ENCODE measurements at places on chromosomes 4 and X.

DNA sequence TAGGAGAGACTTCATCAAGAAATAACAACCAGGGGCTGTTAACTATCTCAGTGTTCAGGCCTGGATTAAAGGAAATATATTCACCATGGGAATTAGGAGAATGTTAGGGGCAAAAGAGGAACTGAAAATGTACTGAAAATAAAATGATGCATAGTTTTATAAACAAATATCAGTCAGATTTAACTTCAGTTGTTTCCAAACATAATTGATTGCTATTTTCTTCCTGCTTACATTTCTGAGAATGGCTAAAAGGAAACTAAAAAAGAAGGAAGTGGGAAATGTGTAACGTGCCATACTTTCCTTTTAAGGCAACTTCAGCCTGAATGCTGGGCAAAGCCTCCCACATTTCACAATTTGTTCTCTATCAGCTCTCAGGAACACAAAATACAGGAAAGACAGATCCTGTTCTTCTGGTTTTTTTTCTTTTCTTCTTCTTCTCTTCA lies 178.1 kb downstream of the MAML3 start:
- no peak for DNase-seq

GRCh38 chrX:153321381-153322124 lies at the start of gene PNMA6F:
Gene PNMA6F, minus strand, starts transcription at chrX:153321767. Its CDS starts 1,093 bp downstream, at chrX:153320674.
- DNase-seq: peak; percentile 32

GRCh38 chrX:120311727-120312063 lies 434 bp upstream of the TMEM255A start:
- DNase-seq: peak; percentile 21

GRCh38 chr4:32589097-32589496 lies 1868.9 kb downstream of the PCDH7 start:
- DNase-seq: no peak

DNA sequence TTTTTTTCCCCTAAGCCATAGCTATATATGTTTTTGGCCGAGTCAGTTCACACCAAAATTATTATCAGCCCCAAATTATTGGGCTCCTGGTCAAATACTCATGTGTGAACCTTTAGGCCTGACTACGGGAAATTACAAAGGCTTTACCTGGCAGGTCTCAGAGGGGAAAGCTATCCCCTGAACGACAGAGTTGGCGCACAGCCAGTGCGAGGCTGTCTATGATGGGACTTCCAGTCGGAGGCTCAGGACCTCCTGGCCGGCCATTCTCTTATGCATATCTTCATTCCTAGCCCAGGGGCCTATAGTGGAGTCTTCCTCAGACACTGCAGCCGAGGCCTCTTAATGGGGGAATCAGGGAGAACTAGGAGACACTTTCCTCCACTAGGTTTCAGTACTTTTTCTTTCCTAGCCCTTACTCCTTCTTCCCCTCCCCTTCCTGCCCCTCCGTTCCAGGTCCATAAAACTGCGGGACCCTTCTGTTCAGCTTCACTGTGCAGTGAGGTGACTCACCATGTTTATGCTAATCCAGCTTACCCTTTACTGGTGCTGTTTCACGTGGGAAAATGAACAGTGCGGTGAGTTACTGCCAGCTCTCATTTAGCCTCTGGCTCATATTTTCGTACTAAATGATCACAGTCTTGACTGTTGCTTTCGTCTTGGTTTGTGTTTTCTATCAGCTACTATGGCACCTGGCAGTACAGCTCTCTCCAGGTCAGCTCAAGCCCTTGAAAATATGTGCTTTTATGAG lies 533.9 kb downstream of the FSTL5 start:
- no peak for DNase-seq

GRCh38 chrX:68826113-68826980 lies 2.5 kb upstream of the EFNB1 start:
- no peak for DNase-seq

DNA sequence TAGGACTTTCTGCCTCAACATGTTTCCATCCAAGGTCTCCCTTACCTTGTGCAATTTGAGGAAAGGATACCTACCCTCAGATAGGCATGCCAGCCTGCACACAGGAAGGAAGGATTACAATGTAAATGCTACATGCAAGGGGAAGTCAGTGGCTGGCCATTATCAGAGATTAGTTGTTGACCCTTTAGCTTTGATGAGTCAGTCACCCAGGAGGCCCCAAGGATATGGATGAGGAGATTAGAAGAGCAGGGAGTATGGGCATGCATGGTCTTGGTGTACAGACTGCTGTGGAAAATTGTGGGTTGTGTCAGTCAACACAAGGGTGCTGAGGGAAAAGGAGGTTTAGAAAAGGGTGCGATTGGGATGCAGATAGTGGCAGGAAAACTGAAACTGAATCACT lies 92.0 kb downstream of the GUCY2F start:
- DNase-seq: no peak

DNA sequence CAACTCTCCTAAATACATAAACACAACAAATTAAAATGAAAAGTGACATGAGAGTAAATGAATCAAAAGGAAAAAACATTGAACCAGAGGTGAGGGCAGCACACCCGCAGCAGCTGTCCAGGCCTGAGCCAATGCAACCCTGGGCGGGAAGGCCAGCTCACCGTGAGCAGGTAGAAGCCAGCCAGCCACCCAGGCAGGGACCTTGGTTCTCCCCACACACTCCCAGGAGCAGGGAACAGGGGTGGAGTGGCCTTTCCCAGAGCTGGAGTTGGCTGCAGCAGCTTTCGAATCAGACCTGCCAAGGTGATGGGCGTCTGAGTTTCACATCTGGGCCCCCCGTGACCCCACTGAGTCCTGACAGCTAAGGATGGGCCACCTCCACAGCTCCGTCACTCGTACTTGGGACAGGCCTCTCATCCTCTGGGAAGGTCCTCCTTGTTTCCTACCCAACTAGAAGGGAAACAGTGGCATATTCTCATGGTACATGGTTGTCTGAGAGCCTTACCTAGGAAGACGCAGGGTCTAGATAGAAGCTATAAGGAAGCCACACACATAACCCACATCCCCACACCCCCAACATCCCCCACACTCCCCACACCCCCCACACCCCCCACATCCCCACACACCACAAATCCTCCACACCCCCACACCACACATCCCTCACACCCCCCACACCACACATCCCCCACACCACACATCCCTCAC lies 172.2 kb downstream of the DCLK2 start:
- DNase-seq: no peak

DNA sequence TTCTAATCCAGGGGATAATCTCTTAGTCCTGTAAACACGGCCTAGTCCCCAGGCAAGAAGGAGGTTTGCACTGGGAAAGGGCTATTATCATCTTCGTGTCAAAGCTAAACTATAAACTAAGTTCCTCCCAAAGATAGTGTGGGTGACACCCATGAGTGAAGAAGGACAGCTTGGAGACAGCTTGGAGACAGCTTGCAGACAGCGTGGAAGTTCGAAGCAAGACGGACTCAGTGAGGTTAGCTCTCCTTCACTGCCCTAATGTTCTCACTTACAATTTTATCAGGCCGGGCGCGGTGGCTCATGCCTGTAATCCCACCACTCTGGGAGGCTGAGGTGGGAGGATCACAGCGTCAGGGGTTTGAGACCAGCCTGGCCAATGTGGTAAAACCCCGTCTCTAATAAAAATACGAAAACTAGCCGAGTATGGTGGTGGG lies 19.2 kb upstream of the PLCXD1 start:
- DNase-seq: no peak

DNA sequence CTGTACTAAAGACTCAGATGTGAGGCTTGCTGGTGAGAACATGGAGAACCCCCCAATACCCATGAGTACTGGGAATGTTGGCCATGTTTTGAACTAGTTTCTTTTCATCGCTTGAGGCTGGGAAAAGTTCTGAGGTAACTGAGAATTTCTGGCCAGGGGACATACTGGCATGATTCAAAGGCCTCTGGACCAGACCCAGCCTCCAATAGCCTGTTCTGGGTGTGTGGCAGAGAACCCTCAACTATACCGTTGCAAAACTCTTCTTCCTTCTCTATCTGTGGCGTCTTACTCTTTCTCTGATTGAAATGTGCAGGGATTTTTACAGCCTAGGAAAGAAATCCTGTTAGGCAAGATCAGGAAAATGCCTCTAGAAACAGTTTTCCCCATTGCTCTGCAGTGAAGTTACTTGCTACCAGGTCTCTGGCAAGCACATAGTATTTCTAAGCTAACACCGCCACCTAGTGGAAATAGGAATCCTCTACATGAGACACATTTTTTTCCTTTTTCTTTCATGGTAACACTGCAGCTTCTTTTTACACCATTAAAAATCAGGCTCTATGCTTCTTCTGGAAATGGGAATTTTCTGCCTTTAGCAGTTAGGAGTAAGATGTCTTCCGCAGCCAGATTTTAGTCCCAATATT lies 170.7 kb upstream of the ZCCHC13 start:
- peak; percentile 70 for DNase-seq

- no peak for DNase-seq
Measured at GRCh38 chrX:55783723-55784122, 66.2 kb downstream of the RRAGB start.

DNA sequence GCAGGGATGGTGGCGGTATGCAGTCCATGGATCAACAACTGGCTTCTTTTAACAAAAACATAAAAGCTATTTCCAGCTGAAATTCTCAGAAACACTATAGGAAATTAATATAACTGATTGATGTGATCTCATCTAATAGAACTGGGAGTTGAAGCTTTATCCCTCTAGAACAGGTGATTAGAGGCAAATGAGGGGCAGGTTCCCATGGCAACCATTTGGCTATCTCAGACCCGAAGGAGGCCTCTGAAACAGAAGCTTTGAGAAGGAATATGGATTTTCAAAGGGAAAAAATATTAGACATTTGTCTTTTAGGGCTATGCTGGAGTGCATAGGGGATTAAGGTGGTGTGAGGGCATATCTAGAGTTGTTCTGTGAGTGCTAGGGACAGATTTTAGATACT lies 50.0 kb downstream of the IGSF1 start:
- DNase-seq: no peak

- no peak for DNase-seq
Measured at GRCh38 chrX:47523713-47524166, 37.3 kb upstream of the ARAF start.

DNA sequence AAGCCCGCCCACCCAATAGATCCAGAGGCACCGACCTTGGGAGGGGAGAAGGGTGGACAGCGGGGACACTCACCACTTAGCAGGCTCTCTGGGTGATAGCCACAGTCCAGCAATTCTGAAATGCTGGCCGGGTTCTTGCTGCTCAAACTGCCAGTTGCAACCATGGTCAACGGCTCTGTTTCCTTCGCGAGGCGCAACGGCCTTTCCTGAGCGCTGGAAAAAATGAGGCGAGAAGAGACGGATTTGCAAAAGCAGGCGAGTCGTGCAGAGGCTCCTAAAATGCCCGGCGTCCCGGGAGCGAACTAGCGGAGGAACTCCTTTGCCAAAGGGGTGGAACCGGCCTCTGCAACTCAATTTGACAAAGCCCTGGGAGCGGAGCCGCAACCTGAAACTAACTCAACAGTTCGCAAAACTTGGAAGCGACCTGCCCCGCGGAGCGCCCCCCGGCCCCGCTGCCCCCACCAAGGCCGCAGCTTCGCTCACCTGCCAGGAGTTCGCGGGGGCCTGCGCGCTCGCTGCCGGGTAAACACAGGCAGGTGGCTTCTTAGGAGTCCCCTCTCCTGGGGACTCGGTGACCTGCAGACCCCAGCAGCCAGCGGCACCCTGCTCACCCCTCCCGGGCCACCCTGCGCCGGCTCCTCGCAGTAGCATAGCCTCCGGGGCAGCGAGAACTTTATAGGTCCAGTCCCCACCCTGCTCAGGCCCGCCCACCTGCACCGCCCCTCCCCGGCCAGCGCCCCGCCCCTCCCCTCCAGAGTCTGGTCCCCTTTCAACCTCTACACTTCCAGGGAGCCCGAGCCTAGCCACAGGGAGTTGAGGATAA lies at the start of gene DDIT4L:
Gene DDIT4L, minus strand, starts transcription at position 649 of the 823 bp plus-strand sequence. Its CDS starts 485 bp downstream, at position 164.
- peak; percentile 72 for DNase-seq

DNA sequence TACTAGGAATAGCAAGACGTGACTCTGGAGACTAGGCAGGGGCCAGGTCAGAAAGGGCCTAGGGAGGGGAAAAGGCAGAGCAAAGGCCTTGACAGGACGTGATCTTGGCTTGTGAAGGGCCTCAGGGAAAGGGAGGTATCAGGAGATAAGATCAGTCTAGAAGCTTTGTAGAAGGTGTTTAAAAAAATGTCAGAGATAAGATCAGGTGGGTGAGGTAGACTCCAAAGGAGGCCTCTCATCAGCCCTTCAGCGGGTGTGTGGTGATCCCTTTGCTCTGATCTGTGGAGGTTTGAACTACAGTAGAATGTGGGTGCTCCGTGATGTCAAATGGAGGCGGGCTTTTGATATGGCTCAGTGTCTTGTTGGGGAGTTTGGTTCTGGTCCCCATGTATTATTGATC lies 78.8 kb upstream of the PRPS1 start:
- no peak for DNase-seq

- no peak for DNase-seq
Measured at GRCh38 chr4:153483432-153484418, 17.6 kb downstream of the TMEM131L start.

DNA sequence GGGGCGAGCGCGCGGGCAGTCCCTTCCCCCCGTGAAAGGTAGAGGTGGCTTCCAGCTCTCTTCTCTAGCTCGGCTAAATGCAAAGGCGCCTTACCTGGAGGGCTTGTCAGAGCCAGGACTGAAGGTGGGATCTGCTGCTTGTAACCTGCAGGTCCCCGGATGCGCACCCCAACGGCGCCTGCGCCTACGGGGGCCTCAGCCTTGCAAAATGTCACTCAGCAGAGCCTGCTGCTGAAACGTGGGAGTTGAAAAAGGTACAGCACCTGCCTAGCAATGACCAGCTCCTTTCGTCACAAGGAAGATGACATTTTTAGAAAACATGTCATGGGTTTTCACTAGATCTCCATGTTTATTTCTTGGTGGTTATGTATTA lies 583 bp downstream of the ABHD18 start:
- no peak for DNase-seq

- peak; percentile 42 for DNase-seq
Measured at GRCh38 chr4:89878611-89879010, 16.0 kb upstream of the MMRN1 start.

DNA sequence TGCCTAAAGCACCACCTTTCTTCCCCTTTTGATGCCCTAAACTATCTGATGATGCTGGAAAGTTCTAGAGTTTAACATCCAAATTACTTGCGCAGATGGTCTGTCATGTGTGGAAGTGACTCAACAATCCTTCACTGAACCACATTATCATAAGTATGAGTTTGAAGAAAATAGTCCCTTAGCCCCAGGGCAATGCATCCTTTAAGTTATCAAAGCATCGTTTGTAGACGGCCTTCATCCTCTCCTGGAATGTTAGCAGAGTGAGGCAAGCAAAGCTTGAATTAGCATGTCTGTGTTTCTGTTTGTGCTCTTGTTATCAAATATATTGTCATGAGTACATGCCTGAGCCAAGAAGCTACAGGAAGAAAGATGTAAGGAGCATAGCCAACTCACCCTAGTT lies 570.9 kb downstream of the MID1IP1 start:
- no peak for DNase-seq

- DNase-seq: no peak
Measured at GRCh38 chr4:76968937-76969336, 19.4 kb downstream of the SEPTIN11 start.

DNA sequence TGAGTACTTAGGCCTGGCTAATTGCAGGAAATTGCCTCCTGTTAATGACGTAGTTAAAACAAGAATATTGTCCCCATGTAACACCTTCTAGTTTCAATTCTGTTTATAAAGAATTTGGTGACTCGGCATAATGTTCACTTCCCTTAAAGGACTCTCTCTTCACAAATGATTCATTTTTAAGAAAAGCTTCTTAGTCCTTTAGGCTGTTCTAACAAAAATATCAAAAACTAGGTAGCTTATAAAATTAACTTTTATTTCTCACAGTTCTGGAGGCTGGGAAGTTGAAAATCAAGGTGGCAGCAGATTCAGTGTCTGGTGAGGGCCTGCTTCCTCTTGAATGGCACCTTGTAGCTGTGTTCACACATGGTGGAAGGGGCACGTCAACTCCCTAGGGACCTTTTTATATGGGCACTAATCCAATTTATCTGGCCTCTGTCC lies 23.8 kb downstream of the COL25A1 start:
- no peak for DNase-seq

GRCh38 chr4:40564004-40564403 lies 65.7 kb downstream of the RBM47 start:
- DNase-seq: no peak

Measured in eye (tissue), 1 donor.